Stimulated activated CD8-positive, alpha-beta memory T cell treated with anti-CD3 and anti-CD28 coated beads, Interleukin-7, amount 100 ng/mL, for 1 hour (primary cell): ENCODE measurements at places on chromosomes 4 and X.

DNA sequence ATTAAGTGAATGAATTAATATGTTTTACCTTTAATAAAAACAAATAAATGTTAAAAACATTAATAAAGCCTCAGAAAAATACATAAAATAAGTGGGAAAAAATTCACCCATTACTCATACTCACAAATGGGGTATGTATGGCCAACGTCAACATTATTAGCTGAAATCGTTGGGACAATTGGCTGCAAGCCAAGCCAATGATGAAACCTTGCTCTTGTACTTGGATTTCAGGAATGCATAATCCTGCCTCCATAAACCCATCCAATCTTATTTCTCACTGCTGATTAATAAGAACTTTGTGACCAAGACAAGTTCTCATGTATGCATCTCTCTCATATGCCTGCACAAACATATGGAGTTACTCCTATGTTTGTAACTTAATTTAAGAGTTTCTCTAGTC, 35.3 kb upstream of the ADAMTS3 start:
- no peak for DNase-seq

DNA sequence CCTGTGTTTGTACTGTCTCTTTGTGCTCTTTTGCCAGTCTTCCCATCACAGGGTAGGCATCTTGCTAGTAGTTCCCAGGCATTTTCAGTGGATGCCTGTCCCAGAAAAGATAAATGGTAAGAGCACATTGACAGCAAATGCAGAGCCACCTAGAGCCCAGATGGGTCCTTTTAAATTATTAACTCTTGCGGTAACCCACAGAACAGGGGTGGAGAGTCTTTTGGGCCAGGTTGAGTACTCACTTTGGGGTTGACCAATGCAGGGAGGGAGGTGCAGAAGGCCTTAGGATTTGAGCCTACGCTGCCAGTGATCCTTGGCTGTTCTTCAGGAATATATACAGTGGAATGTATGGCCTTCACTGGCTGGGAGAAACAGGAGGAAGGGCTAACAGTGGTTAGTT, 173.8 kb downstream of the MSN start:
- DNase-seq: no peak

DNA sequence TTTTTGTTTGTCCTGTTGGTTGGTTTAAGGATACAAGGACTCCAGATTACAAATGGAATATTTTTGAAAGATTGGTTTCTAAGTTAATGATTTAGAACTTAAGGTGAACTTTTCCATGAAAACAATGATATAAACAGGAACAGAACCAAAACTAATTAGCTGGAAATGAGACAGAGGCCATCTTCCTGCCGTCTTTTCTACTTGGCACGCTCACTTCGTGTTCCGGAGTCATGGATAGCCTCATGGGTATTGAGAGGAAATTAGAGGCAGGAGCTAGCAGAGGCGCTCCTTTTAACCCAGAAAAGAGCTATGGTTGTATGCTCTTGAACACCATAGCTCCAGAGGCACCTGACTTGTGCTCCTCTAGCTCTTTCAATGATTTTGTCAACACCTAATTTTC, 2.4 kb downstream of the FAM241A start:
- no peak for DNase-seq

DNA sequence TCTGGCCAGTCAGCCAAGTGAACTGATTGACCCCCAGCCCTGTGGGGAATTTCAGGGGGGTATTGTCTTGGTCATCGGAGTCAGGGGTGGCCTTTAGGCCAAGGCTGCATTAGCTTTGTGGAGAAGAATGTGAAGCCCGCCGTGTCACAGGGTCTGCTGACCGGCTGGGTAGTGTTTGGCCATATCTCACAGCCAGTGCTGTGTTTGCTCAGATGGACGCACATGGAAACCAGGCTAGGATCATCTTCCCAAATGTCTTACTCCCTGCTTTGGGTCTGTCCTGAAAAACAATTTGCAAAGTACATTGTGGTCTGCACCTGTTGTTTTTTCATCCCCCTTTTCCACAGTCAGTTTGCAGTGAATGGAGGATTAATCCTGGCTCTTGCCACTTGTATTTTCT, 13.0 kb downstream of the TMEM164 start:
- no peak for DNase-seq

- no peak for DNase-seq
Measured at GRCh38 chrX:10169175-10169574, 12.4 kb downstream of the CLCN4 start.

- no peak for DNase-seq
Measured at GRCh38 chr4:138952411-138952810, 63.2 kb upstream of the NOCT start.

GRCh38 chr4:67051000-67051789, 494.1 kb downstream of the CENPC start:
- DNase-seq: no peak

GRCh38 chr4:87491436-87491835, 37.7 kb downstream of the SPARCL1 start:
- no peak for DNase-seq

GRCh38 chr4:28421221-28421620, 1560.6 kb downstream of the STIM2 start:
- no peak for DNase-seq

DNA sequence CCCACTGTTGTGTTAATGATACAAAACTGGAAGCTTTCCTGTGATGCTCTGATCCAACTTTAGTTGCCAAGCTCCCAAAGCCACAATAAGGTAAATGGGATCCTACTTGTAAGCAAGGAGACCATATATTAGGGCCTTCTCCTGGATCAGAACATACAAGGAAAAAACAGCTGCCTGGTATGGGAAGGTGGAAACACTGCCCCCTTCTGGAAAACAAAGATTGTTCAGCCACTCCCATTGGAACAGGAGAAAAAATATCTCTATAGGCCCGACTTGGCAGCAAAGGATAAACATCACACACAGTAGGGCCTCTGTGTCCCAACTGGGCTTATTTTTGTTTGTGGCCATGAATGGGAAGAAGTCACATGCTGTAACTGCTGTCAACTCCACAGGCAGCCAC, 166.5 kb downstream of the TBX22 start:
- DNase-seq: no peak

- no peak for DNase-seq
Measured at GRCh38 chr4:119653990-119654389, 25.4 kb upstream of the PDE5A start.

DNA sequence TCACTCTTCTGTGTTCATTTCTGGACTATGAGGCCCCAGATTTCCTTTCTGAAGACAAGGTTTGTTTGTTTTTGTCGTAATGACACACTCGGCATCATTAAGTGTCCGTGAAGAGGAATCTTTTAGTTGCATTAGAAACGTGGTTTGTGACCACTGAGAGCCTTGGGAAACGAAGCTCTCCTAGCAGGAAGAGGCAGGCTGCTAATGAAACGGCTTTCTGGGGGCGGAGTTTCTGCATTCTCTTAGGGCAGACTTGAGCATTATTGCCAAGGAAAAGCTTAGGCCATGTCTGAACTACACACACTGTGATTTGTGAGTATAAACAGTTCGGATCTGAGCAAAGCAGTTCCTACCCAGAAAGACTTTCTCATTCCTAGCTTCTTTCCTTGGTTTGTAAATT, 64.0 kb downstream of the SOX3 start:
- DNase-seq: no peak

GRCh38 chrX:80663331-80663730, 146.3 kb downstream of the BRWD3 start:
- DNase-seq: no peak

- DNase-seq: no peak
Measured at GRCh38 chrX:23854122-23854521, 53.6 kb downstream of the APOO start.

DNA sequence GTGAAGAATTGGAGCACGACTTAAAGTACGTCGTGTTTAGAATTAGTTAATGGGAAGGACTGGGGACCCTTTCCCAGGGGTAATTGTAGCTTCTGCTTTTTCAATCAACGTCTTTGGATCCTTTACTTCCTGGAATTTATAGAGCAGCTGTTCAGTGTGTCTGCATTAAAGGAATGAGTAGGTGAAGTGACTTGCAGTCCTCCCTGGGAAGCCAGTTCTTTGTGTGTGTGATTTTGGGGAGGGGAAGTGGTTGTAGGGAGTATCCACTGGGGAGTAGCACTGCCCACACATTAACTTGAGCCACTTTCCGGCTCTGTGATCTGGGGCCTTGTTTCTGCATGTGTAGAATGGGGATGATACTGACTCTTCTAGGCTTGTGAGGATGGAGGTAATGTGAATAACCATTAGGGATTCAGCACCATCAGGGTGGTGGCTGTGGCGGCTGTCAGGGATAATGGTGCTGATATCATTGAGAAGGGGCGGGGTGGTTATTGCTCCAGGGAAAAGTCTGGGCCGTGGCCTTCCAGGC, 54.7 kb downstream of the TMEM131L start:
- DNase-seq: no peak

DNA sequence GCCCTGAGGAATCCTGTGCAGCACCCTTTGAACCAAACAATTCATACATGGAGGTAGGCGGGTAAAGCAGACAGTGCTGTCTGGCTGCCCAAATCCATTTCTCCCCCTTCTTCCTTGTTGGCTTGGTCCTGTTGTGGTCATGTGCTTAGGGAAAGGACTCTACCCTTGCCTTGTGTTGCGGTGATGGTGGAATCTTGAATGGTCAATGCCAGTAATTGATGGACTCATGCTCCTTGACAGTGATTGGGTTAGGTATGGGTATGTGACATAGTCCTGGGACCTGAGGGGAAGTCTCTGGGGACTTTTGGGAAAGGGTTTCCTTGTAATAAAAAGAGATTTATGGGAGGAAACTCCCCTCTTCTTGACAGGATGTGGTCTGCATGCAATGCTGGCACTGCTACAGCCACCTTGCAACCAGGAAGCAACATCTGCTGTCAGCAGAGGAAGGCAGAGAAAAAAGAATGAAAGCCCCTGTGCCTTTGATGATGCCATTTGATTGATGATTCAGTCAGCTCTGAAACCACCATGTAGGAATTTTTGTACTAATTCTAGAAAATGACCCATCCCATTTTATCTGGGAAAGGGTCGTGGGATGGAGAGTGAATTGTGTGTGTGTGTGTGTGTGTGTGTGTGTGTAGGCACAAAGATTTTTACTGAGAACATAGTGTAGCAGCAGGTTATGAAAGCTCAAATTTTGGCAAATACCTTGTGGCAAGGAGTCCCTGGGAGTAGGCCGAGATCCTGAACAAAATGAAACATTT, 30.0 kb upstream of the HUWE1 start:
- DNase-seq: no peak

- DNase-seq: no peak
Measured at GRCh38 chrX:24202465-24203031, 53.0 kb downstream of the ZFX start.

DNA sequence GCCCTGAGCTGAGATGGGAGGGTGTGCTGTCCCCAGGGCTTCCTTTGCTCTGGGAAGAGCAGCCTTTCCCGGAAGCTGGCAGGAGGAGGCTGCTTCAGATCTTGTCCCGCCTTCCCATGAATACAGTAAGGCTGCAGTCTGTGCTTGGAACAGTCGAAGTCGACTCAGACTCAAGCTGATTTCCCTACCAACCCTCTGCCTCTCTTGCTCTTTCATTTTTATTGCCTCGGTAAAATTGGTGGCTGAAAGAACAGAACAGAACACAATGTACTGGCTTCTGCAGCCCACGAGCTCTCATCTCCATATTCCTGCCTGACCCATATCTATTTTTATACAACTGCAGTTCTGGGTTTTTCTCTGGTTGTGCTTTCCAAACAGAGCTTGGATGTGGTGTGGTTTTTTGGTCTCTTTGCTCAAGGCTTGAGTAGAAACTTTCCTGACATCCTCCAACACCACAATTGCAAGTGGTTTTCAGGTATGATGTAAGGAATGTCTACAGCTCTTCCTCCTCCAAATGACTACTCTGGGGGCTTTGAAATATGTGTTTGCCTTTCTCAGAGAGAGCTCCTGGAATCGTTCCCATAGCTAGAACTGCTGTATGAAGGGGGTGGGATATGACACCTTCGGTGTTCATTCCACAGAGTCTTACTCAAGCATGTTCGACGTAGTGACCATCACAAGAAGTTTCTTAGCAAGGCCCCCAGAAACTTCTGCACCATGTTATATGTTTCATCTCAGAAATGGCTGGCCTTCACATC, 61.3 kb downstream of the ENPP6 start:
- DNase-seq: no peak

GRCh38 chr4:17376205-17376604, 135.7 kb downstream of the QDPR start:
- no peak for DNase-seq

DNA sequence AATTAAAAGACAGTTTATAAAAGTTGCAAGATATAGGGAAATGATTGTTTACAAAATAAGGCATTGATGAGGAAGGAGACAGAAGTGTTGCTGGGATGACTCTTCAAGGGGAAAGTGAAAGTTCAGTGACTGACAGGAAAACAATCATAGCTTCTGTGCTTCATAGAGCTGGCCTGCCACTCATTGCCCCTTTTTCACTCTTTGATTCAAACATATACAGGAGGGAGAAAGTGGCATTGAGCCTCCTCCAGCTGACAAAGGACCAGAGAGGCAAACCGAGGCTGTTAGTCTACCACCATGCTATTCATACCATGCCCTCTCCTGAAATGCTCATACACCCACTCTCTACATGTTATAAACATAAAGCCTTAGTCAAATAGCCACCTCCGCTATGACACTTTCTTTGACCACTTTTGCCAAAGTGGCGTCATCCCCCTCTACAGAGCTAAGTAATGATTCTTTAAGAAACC, 79.2 kb upstream of the ATOH1 start:
- no peak for DNase-seq

DNA sequence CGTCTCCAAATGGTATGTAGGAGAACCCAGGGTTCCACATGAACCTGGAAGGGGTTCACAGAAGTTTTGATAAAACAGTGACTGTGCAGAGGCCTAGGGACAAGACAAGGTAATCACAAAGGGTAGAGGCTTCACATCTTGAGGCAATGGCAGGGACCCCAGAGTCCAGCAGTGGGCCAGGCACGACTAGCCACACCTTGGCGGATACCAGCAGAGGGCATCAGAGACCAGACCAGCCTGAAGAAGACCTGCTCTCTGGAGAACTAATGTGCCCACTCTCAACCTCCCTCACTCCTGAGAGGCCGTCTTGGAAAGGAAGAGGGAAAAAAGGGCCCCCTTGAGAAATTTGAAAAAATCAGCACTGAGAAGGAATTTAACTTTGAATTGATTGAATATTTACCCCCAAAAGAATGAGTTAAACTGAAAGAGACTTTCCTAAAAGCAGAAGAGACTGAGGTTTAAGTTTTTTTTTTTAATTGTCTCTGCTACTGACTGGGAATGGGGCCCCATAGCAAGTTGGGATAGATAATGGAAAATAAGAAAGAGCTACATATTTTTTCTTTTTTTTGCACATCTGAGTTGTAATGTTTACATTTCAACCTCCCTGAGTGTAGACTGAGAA, 243.8 kb upstream of the JADE1 start:
- no peak for DNase-seq

DNA sequence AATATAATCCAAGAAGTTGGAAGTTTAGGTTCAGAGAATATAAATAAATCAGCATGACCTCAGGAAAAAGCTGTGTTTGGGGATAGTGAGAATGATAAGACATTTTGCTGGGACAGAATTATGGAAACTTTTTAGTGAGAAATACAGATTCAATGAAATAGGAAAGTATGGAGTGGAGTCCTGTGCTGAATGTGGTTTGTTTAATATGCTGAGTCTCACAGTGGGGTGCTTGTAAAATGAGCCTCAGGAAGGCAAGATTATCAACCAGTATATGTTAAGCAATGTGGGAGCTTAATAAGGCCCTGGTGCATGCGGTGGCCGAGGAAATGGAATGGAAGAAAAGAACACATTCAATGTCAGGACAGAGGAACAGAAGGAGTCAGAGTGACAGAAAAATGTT, 1554.7 kb upstream of the TENM3 start:
- DNase-seq: no peak
